IMR-90 (cell line): ENCODE measurements at places on chromosomes 7 and 10. TPM values are rescaled to one million over a fixed set of nuclear protein-coding genes. Genes with fewer than 3 reads are reported as not detected.

DNA sequence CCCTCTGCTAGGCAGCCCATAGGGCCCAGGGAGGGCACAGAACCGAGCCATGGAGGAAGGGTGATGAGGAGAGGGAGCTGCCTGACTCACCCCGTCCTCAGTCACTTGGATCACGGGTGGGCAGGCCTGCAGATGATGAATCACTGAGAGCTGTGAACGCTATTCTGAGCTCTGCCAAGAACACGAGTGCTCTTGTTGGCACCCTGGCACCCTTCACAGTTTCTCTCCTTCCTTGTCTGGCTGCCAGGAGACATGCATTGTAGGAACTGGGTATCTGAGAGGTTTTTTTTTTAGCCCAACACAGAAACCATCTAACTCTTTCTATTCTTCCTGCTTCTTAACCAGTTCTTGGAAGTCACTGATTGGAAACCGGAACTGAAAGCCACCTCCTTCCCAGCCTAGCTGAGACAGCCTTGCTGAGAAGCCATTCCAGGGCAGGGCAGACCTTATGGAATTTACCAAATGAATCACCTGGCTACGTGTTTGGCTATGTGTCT is 82.1 kb downstream of the SLC37A3 start:
- H3K27me3 ChIP-seq: no peaks in the 10 kb centered on the region
- no peak overlapping the region for H3K27ac ChIP-seq
- DNase-seq: peak; percentile 73
- H3K4me3 ChIP-seq: peak overlapping the region; percentile 2; the same call in 1 of the 2 replicates
- peaks cover 12% of the 10 kb centered on the region for H3K4me1 ChIP-seq
- no peaks in the 10 kb centered on the region for H3K36me3 ChIP-seq

- H3K4me3 ChIP-seq: no peak overlapping the region
- H3K27me3 ChIP-seq: no peaks in the 10 kb centered on the region
- no peaks in the 10 kb centered on the region for H3K4me1 ChIP-seq
- H3K27ac ChIP-seq: no peak overlapping the region
Observed at GRCh38 chr10:104472505-104472904, 118.9 kb downstream of the CFAP58 start.

DNA sequence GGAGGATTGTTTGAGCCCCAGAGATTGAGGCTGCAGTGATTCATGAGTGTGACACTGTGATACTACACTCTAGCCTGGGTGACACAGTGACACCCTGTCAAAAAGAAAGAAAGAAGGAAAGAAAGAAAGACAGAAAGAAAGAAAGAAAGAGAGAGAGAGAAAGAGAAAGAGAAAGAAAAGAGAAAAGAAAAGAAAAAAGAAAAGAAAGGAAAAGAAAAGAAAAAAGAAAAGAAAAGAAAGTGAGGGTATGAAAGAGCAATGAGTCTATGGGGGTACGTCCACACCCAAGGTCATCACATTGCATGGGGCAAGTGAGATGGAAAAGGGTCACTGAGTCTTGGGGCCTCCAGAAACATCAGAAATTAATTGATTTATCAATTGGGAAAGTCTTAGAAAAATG is 135.2 kb upstream of the CSTF2T start:
- no peak overlapping the region for H3K4me3 ChIP-seq
- no peaks in the 10 kb centered on the region for H3K27me3 ChIP-seq
- H3K4me1 ChIP-seq: peaks cover 2% of the 10 kb centered on the region; the same call in 1 of the 2 replicates
- no peak overlapping the region for H3K27ac ChIP-seq

- no peaks in the 10 kb centered on the region for H3K4me1 ChIP-seq
- no peak overlapping the region for H3K27ac ChIP-seq
- H3K4me3 ChIP-seq: no peak overlapping the region
Observed at GRCh38 chr7:36777062-36777461, 52.8 kb upstream of the AOAH start.

DNA sequence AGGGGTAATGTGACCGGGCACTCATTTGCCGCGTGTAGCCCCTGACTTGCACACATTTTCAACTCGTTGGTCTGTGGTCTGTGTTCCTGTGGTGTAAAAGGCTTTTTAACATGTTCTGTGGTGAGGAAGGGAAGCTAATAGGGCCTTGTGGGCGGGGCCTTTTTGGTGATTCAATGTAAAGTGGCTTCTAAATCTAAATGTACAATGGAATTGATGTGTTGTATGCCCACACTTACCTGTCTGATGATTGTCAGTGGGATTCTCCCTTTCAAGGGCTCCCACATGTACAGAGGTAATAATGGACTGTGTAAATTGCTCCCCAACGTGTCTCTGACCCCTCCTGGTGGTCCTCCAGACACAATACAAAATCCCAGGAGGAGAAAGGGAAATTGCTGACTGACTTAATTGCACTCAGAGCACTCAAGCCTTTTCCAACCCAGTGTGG is 43.1 kb upstream of the GATAD1 start:
- no peak for DNase-seq
- no peak overlapping the region for H3K4me3 ChIP-seq
- peaks cover 2% of the 10 kb centered on the region for H3K4me1 ChIP-seq
- peaks cover 4% of the 10 kb centered on the region for H3K36me3 ChIP-seq
- H3K27ac ChIP-seq: no peak overlapping the region

GRCh38 chr7:92732316-92733036 is 103.9 kb downstream of the CDK6 start:
- no peak overlapping the region for H3K27ac ChIP-seq
- no peak overlapping the region for H3K4me3 ChIP-seq
- no peak for DNase-seq
- H3K4me1 ChIP-seq: peaks cover 15% of the 10 kb centered on the region
- peaks cover 4% of the 10 kb centered on the region for H3K36me3 ChIP-seq

GRCh38 chr7:139886206-139886605 is 57.1 kb downstream of the TBXAS1 start:
- H3K27ac ChIP-seq: no peak overlapping the region
- peaks cover 1% of the 10 kb centered on the region; the same call in 1 of the 2 replicates for H3K36me3 ChIP-seq
- no peak overlapping the region for H3K4me3 ChIP-seq
- no peak for DNase-seq

DNA sequence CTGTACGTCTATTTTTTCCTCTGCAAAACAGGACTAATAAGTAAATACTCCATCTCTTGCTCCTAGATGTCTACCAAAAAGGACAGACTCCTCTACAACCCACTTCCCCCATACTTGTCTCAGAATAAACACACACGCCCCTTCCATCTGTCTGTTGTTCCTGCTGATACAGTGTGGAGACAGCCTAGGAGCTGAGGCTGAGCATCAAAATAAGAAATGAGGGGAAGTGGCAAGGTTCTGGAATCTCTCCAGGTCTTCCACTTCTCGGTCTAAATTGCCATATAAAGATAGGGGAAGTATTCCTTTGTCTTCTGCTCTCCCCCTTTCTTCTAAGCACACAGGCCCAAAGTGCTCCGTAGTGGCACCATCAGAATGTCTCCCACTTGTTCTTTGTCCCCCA is 30.8 kb upstream of the VSIR start:
- no peaks in the 10 kb centered on the region for H3K4me1 ChIP-seq
- H3K27me3 ChIP-seq: peaks cover 37% of the 10 kb centered on the region
- H3K27ac ChIP-seq: no peak overlapping the region

DNA sequence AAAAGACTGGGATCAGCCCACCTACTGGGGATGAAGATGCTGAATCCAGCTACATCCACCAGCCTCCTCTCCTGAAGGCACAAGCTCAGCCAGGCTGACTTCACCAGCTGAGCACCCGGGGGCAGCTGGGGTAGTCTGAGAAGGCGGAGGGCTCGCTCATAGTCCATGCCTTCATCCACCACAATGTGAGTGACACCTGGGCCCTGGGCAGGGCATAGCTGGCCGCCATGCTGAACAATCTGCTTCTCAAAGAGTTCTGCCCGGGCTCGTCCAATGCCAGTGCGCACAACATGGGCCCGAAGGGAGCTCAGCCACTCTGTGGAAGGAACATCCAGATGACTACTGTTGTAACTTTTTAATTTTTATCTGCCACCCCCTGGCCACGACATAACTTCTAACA is 2.2 kb downstream of the POLL start:
- H3K4me3 ChIP-seq: no peak overlapping the region
- no peak for DNase-seq
- no peaks in the 10 kb centered on the region for H3K27me3 ChIP-seq
- H3K4me1 ChIP-seq: peaks cover 6% of the 10 kb centered on the region

DNA sequence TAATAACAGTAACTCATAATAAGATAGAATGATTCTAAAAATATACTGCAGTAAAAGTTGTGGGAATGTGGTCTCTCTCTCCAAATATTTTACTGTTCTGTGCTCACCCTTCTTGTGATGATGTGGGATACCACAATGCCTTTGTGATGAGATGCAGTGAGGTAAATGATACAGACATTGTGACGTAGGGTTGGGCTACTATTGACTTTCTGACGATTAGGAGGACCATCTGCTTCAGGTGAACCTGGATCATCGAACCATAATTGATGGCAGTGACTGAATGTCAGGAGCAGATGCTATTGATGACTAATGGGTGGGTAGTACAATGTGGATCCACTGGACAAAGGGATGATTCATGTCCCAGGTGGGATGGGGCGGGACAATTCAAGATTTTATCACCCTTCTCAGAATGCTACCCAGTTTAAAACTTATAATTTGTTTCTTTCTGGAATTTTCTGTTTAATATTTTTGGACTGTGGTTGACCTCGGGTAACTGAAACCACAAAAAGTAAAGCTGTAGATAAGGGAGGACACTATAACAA is 73.9 kb upstream of the ARMC3 start:
- H3K27me3 ChIP-seq: no peaks in the 10 kb centered on the region
- H3K4me3 ChIP-seq: no peak overlapping the region
- no peak overlapping the region for H3K27ac ChIP-seq
- H3K36me3 ChIP-seq: no peaks in the 10 kb centered on the region

Gene CPED1
- 96.8 and 102 TPM in 2 replicates for total RNA-seq

Gene TDRD1
- not detected in 2 replicates for total RNA-seq

Gene BRAF
- total RNA-seq: 12.9 and 16.9 TPM in 2 replicates

Gene LRRD1
- total RNA-seq: under 0.01 TPM in 2 replicates

Gene FAM241B
- 0.18 and 0.28 TPM in 2 replicates for total RNA-seq

Gene ADAM12
- total RNA-seq: 9.7 and 10.2 TPM in 2 replicates

Gene AMZ1
- 0.54 and 0.83 TPM in 2 replicates for total RNA-seq

Gene PCDH15
- not detected in 2 replicates for total RNA-seq

Gene SLC25A13
- 11.7 and 13.6 TPM in 2 replicates for total RNA-seq

Gene DYNC1I1
- under 0.01 TPM in 1 of 2 replicates, not detected in the other for total RNA-seq
